ENCODE measurements at places on chromosomes 1 and 21.

GRCh38 chr1:41574842-41575241 is 90.4 kb upstream of the EDN2 start:
- no peak for DNase-seq

- DNase-seq: no peak
These were observed 46.6 kb upstream of the APOBEC4 start for GRCh38 chr1:183699616-183700160.

- DNase-seq: no peak
These were observed 134.7 kb downstream of the PSMG1 start for GRCh38 chr21:39048574-39048973.

GRCh38 chr1:26862781-26863684 is at the start of gene SFN:
TSS of gene SFN (plus strand) at chr1:26863149. CDS start at chr1:26863213, 64 bp downstream.
- DNase-seq: no peak

GRCh38 chr1:199945591-199945990 is 81.9 kb upstream of the NR5A2 start:
- DNase-seq: no peak

- no peak for DNase-seq
These were observed 62.1 kb downstream of the CASZ1 start for GRCh38 chr1:10734375-10734774.

DNA sequence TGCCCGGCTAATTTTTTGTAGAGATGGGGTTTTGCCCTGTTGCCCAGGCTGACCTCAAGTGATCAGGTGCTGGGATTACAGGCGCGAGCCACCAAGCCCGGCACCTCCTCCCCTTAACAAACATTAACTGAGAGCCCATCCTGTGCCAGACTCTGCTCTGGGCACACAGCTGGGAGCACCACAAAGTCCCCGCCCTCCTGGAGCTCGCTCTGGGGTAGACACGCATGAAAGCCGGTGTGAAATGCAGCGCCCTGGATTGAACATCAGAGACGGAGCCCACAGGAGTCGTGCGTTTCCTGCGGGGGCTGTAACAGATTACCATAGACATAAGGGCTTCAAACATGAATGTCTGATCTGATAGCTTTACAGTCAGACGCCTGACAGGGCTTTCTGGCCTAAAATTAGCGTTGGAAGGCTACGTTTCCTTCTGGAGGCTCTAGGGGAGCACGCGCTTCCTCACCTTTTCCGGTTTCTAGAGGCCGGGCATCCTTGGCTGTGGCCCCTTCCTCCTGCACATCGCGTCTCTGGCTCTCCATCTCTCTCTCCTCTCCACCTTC is 14.3 kb downstream of the SLC27A3 start:
- DNase-seq: no peak

- no peak for DNase-seq
These were observed 22.9 kb downstream of the DDX20 start for GRCh38 chr1:111778541-111779051.

DNA sequence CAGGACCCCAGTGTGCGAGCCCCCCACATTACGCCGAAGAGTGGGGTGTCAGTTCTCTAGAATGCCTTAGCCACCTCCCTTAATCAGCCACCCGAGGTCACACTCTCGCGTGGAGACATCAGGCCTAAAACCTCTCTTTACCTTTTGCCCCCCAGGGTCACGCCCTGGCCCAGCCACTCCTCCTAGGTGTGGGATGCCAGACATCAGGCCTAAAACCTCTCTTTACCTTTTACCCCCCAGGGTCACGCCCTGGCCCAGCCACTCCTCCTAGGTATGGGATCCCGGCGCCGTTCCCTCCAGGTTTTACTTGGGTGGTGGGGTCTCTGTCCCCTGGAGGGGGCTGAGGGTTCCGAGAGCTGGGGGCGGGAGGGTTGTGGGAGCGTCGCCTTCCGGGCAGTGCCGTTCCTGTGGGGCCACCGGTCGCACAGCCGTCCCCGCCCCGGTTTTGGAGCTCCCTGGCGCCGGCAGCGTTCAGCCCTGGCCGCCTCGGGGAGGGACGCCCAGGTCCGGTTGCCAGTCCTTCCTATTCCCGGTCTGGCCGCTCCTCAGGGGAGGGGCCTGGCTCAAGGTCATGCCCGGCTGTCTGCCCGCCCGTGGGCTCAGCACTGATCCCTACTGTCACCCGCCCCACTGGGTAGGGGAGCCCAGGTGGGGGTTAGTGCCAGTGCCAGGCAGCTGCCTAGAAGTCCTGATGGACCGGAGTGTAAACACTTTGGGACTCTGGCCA is 882 bp downstream of the VPS13D start:
- DNase-seq: no peak

GRCh38 chr1:11400567-11400966 is 78.4 kb upstream of the DISP3 start:
- no peak for DNase-seq

- DNase-seq: no peak
These were observed at the start of gene FAM43B for GRCh38 chr1:20551945-20552727. TSS of gene FAM43B (plus strand) at chr1:20552573. CDS start at chr1:20552974, 401 bp downstream.

GRCh38 chr1:162757476-162757875 is 33.0 kb upstream of the HSD17B7 start:
- no peak for DNase-seq

DNA sequence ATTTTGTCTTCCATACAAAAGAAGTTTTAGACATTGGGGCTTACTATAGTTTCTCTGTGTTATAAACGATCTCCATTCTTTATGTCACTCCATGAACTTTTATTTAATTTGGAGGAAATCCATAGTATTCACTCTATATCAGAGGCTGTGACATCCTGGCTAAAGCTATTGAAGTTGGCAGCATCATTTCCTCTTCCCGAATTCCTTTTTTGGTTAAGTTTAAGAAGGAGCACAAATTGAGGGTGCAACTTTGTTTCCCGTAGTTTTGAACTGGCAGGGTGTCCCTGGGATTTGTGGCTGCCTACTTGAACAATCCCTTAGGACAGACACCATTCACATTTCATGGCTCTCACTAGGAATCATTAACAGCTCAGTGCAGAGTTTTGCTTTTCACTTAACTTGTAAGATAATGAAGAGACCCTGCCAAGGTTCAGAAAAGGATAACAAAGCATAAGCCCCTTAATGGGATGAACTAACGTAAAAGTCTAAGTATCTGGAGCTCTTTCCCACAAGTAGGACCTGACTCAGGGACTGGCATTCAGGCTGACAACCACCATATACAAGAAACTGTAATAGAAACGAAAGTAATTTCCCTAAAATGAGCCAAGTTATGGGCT is 13.9 kb downstream of the S1PR1 start:
- no peak for DNase-seq

DNA sequence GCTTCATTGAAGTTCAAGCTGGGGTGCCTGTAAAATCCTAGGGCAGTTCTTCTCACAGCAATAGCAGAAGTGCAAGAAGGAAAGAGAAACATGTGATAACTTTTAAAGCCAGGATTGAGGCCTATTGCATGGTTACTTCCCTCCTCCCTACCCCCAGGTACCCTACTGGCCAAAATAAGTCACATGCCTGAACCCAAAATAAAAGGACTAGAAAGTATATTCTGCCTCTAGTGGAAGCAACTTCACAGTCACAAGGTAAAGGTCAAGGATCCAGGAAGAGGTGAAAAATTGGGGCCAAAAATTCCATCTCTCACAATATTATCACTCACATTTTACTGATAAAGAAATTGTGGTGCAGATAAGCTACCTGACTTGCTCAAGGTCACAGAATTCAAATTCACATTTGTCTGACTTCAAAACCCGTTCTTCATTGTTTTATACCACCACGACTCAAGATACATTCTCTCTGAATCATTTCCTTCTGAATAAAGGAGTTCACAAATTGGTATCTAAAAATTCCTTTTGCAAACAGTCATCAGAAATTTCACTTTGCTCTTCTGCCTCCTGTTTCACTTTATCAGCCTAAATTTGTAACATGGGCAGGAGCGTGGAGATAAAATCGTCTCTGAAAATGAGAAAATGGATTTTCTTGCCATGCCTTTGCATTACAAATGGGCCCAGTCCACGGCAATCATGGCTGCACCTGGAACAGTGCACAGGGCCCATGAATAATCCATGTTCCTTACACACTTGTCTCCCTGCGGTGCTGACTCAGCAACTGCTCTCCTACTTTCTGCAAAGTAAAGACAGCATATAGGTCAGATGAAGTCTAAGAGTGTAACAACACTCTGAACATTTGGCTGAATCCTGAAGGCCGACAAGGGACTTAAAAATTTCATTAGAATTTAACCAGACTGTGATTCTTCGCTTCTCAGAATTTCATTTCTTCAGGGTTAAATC is 485.3 kb upstream of the NFIA start:
- no peak for DNase-seq

GRCh38 chr1:156440654-156441437 is 59.7 kb downstream of the MEF2D start:
- DNase-seq: no peak

DNA sequence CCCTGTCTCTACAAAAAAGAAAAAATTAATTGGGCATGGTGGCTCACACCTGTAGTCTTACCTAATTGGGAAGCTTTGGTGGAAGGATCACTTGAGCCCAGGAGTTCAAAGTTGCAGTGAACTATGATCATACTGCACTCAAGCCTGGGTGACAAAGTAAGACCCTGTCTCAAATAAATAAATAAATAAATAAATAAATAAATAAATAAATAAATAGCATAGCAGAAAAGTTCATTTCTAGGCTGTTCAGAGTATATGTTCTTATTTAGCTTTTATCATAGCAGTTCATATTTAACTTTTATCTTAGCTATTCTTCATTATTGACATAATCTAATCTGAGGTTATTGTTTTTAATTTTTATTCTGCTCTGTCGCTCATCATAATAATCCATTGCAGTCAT is 8.7 kb upstream of the SEC16B start:
- no peak for DNase-seq

GRCh38 chr1:199508653-199509052 is 518.9 kb upstream of the NR5A2 start:
- DNase-seq: no peak

DNA sequence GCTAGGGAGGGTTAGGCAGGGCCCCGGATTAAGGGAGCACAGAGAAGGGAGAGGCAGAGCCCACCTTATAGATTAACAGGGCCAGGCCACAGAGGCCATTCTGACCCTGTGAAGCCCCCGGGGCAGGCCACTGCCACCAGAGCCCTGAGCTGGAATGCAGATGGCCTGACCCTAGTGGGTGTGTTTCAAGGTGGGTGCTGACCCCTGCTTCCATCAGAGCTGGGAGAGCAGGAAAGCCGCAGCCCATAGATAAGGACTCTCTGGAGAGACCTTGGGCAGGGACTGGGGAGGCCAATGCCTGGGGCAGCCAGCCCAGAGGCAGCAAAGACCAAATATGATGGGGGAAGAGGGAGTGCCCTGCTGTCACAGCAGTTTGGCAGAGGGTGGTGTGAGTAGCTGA is 35.9 kb downstream of the NCMAP start:
- no peak for DNase-seq

- DNase-seq: no peak
These were observed 36.2 kb upstream of the MRPS6 start for GRCh38 chr21:34037009-34037795.
